ENCODE measurements at places on chromosomes 1 and 21.

DNA sequence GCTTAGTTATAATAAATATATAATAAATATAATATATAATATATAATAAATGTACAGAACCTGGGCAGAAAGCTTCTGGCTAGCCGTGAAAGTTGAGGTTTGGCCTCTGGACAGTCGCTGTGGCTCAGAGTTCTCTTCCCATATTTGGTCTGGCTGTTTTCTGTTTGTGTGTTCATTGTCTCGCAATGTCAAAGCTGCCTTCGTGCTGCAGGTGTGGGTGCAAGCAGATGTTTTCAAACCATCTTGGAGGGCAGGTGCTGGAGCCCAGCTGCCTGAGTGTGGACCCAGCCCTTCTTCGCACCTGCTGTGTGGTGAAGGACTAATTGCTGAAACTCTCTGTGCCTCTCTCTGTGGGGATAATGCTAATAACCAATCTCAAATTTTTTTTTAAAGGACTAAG, 3.6 kb upstream of the CSTB start:
- DNase-seq, result no peak

DNA sequence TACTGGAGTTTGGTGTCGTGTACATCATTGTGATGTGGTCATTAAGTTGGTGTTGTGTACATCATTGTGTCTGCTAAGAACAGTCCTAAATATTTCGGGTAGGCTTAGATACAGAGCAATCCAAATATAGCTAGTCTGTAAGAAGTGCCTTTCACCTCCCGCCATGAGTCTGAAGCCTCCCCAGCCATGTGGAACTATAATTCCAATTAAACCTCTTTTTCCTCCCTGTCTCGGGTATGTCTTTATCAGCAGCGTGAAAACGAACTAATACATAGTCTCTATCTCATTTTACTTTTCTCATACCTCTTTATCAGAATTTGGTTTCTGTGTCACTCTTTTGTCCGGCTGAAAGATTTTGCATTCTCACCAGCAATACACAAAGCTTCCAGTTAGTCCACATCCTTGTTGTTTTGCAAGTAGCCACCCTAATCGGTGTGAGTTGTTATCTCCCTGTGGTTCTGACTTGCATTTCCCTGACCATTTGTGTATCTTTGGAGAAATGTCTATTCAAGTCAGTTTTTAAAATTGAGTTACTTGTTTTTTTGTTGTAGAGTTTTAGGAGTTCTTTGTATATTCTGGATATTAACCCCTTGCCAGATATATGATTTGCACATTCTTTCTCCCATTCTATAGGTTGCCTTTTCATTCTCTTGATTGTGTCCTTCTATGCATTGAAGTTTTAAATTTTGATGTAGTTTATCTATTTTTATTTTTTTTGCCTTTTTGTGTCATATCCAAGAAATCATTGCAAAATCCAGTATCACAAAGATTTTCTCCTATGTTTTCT, 56.5 kb downstream of the FNBP1L start:
- DNase-seq, result no peak

GRCh38 chr1:47841356-47841755, 155.8 kb downstream of the TRABD2B start:
- DNase-seq, result no peak

DNA sequence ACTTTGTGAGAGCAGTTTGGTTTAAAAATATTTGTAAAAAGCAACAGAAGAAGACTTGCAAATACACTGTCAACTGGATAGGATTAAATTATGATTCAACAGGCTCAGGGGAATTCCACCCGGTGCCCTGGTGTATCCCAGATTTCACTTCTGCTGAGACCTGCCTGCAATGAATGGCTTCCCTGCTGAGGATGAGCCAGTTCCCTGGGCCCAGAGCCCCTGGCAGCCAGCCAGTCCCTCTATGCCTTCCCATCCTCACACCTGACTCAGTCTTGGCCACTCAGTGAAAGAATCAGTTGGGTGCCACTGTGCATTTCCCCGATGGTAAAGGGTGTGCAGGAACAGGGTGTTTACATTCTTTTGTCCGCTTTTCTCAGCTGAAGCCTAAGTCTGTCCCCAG, 64.4 kb downstream of the KCTD3 start:
- DNase-seq, result no peak

- no peak for DNase-seq
Measured at GRCh38 chr1:4681026-4681425, 26.6 kb downstream of the AJAP1 start.

DNA sequence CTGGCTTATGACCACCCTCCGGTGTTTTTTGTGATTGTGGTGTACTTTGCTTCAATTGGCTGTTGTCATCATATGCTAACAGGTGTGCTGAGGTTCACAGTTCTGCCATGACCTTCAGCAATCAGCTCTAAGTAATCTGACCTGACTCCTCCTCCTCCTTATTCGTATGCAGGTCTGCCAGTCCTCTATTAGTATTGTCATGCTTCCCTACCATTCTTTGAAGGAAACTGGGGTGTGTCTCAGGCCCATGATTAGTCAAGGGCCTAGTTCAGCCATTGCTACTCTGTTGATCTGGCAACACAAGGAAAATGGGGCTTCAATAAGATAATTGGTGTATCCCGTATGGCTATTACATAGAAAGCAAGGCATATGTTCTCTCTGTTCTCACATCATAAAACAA, 332.3 kb upstream of the DPYD start:
- no peak for DNase-seq

GRCh38 chr1:54081306-54082270, 28.2 kb downstream of the TCEANC2 start:
- peak; percentile 42 for DNase-seq

All from CD4-positive, alpha-beta T cell treated with Interferon gamma for 1 hour (primary cell).